ENCODE measurements at places on chromosomes 4 and X. TPM values are rescaled to one million over a fixed set of nuclear protein-coding genes. Genes with fewer than 3 reads are reported as not detected.

GRCh38 chr4:96183611-96184010 is 343.7 kb downstream of the PDHA2 start:
- DNase-seq: no peak

The RAB41 gene
- total RNA-seq: not detected

GRCh38 chr4:139768366-139768765 is 102.7 kb downstream of the MGST2 start:
- no peak for DNase-seq

GRCh38 chr4:73679836-73680235 is 59.6 kb upstream of the RASSF6 start:
- no peak for DNase-seq

DNA sequence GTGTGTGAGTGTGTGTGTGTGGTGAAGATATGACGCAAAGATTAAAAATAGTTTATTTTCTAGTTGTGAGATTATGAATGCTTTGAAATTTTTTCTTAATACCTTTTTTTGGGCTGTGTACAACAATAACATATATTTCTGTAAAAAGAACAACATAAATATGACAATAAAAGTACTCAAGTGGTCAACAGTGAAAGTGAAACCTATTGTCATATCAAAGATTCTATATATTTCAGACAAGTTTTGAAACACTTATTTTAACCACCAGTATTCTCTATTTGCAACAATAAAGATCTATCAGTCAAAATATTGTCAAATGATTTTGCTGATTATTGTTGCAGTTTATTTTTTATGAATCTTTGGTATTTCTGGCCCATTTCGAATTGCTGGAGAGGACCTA is 98.0 kb downstream of the SPOCK3 start:
- no peak for DNase-seq

- DNase-seq: no peak
Measured at GRCh38 chr4:170875868-170876267, 786.1 kb upstream of the AADAT start.

- no peak for DNase-seq
Measured at GRCh38 chrX:118739577-118739976, 12.2 kb downstream of the IL13RA1 start.

The TCEAL7 gene
- total RNA-seq: 1.8 TPM

Data from lower leg skin (tissue), 4 donors.